ENCODE measurements at places on chromosomes 1 and 21.

GRCh38 chr1:203129501-203130231 is 2.1 kb downstream of the ADORA1 start:
- no peak for DNase-seq

GRCh38 chr21:16404776-16405175 is 675.0 kb downstream of the USP25 start:
- no peak for DNase-seq

DNA sequence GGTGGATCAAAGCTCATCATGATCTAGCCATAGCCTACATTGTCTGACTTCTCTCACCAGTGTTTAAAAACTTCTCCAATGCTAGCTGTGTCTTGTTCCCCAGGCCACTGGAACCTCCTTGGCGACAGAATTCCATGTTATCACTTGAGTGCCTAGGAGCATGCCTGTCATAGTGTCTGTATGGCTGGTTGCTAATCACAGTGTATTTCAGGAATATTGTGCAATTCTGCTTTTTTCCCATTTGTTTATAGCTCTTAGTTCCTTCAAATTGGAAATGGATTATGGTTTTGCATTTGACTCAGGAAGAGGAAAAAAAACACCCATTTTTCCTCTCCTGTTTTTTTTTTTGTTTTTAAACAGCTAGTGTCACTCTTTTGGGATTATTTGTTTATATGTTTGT is 25.5 kb downstream of the ROR1 start:
- DNase-seq: no peak

GRCh38 chr1:192140382-192140781 is 17.9 kb upstream of the RGS18 start:
- DNase-seq: no peak

GRCh38 chr1:207097871-207098324 is 6.1 kb upstream of the C4BPA start:
- DNase-seq: no peak

- DNase-seq: no peak
These were observed 1419.4 kb downstream of the KCNT2 start for GRCh38 chr1:195188821-195189220.

- DNase-seq: peak; percentile 18
These were observed at the start of gene WNT4 for GRCh38 chr1:22143065-22144033. Gene WNT4 (minus strand): TSS chr1:22143097. CDS start chr1:22142922, 175 bp downstream.

GRCh38 chr1:154115180-154115579 is 39.7 kb downstream of the NUP210L start:
- DNase-seq: peak; percentile 19

DNA sequence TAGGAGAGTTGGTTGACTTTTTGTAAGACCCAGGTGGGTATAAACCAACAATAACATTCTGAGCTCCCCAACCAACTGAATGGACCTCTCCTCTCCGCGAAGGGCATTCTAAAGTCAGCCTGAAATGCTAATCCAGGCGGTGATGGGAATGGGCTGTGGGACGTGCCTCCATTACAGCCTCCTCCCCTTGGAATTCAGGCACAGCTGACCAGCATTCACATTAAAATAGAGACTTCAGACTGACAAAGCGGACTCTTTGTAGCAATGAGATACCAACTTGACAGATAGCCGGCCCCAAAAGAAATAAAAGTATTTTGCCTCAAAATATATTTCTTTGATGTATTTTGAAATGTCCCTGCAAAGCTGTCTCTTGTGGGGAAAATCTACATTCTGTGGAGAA is 101.7 kb downstream of the KIF26B start:
- DNase-seq: no peak

DNA sequence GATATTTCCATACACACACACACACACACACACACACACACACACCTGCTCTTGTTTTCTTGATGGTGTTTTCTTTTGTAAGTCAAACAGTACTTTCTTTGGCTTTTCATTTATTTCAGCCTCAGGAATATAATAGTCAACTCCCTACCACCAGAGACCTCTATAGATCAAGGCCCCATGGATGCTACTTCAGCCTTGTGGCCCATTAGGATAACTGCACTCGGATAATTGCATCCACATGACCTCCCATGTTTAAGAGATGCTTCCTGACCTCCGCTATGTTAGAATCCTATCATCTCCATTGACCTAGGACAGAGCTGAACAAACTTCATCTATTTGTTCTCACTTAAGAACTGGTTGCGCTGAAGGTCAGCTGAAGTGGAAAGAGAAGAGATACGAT is 1094.0 kb upstream of the B3GALT2 start:
- no peak for DNase-seq

DNA sequence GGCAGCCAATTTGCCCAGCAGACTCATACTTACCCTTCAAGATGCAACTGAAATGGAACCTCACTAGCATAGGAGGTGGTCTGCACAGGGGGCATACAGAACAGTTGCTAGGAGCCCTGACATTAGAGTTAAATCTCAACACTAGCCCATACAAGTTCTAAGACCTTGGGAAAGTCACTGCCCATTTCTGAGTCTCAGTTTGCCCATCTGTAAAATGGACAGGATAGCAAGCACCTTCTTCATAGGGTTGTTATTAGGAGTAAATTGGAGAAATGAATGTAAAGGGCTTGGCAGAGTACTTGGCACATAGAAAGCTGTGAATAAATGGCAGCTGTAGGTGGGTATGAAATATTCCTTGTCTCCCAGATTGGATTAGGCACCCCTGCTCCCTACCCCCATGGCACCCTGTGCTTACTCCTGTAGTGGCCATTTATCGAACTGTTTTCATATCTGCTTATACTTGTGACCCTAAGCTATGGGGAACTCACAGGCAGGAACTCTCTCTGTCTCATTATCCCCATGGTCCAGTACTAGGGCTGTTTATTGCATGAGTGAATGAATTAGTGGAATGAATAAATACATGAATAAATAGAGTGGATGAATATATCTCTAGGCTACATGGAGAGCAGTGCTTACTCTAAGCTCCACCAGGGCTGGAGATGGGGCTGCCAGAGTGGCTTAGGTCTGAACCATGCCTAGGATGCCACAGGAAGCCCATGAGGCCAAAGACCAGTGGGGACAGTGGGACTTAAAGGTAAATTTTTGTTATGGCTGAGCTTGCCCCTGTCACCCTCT is 152.6 kb downstream of the PLPP3 start:
- DNase-seq: no peak

DNA sequence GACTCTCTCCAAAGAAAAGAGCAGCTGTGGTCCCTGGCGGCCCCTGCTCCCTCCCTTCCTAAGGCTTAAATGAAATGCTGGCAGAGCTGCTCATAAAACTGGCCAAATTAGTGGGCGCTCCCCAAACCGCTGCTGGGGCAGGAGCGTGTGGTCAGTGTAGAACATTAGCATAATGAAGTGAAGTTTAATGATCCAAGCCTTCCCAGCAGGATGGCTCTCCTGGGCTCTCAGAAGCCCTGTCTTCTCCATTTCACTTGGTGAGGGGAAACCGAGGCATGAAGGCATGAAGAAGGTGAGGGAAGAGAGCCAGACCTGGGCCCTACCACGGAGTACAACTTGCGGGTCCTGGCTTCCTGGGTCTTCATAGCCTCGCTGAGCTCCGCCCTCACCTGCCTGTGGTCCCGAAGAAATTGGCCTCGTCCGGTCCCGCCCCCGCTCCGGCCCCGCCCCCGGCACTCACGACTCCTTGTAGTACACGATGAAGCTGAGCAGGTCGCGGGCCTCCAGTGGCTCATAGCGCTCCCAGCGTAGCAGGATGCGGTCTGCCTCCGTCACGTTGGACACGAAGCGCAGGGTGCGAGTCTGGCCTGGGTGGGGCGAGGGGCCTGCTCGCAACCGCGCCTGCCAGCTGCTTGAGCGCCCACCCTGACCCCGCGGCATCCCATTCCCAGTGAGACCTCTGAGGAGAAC is 10.3 kb downstream of the INSRR start:
- DNase-seq: peak; percentile 83

GRCh38 chr1:216855810-216856209 is 132.6 kb upstream of the ESRRG start:
- no peak for DNase-seq

DNA sequence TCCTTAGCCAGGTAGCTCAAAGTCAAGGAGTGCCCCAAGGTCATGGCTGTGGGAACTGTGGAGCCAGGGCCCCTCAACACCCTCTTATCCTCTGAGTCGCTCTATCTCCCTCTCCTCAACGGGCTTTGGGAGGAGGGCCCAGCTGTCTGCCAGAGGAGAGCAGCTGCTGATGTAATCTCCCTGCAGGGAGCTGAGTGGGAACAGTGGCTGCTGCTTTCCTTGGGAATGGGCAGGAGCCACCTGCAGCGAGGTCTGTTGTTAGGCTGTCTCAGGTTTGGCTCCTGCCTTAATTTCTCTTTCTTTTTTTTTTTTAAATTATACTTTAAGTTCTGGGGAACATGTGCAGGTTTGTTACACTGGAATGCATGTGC is 58.8 kb upstream of the MAP1LC3C start:
- DNase-seq: no peak

GRCh38 chr1:234898455-234899033 is 230.1 kb downstream of the TOMM20 start:
- DNase-seq: no peak

GRCh38 chr21:36763305-36763704 is 64.4 kb downstream of the SIM2 start:
- no peak for DNase-seq

- DNase-seq: peak; percentile 15
These were observed 28.5 kb downstream of the ECE1 start for GRCh38 chr1:21261551-21262292.

DNA sequence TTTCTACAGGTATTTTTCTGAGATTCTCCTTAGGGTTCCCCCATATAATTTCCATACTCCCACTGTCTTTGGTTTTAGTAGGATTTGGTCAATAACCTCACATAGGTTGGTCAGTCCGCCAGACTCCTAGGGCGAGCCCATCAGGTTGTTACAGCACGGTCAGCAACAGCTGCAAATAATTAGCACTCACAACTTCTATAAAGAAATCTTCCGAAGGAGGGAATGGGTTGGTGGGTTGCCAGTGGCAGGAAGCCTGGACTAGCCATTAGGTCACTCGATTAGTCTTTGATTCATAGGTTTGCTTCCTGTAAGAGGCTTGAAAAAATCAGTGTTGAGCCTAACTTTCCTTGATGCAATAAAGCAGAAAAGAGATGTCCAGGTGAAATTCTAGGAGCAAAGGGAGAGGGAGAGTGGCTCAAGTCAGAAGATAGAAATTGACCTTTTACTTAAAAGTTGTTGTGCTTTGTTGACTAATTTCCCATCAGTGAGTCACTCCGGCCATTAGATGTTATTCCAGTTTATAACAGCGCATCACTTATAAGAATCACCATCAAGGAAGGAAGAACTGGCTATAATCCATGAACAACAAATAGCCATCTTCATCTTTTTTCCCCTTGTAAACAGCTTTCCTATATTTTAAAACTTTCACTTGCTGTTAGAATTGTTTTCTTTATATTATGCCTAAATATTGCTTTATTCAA is 88.3 kb downstream of the TPR start:
- DNase-seq: no peak

DNA sequence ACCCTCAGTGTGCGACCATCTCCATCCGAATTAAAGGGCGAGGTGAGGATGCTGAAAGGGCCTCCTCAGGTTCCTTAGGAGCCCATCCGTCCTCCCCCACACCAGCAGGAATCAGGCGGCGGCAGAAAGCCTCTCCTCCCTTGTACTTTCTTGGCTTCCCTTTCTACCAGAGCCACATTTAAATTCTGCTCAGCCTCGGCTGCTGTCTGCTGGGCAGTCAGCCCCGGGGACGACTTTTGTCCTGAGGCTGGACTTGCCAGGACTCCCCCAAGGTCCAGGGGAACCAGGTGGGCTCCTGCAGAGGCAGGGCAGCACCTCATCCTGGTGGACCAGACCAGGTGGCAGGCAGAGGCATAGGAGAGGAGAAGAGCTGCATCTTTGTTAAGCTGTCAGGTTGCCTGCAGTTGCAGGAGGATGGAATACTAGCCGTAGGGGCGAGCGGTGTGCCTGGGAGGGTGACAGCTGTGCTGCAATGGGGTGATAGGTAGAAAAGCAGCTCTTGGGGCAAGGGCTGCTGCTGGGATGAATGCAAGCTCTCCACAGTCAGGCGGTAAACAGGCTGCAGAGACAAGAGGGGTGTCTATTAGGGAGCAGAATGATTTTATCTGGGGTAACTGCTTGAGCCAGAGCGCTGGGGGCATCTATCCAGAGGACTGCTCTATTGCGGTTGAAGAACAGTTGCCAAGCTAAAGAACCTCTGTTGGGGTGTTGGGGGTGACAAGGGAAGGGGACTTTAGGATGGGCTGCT is 46.2 kb upstream of the WASF2 start:
- no peak for DNase-seq

DNA sequence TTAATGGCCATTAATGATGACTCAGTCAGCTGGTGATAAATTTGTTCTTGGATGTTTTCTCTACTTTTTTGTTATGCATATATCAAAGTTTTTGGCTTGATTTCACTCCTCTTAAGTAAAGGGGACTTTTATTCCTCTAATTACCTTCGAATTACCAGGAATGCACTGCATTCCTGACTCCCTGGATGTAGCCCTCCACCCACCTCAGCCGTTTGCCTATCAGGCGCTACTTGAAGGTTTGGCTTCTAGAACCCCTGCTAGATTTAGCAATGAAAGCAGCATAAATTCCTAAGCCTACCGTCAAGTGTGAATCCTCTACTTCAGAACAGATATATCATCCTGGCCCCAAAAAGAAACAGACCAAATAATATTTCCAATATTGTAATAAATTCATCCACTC is 387.8 kb upstream of the ADGRL2 start:
- DNase-seq: no peak

- no peak for DNase-seq
These were observed at the start of gene CCDC185 for GRCh38 chr1:223393275-223394214. Gene CCDC185 (plus strand): TSS chr1:223393415. CDS start chr1:223393476, 61 bp downstream.

Measured in CD4-positive, alpha-beta T cell treated with Interleukin-17A for 1 hour (primary cell).